Activated CD4-positive, alpha-beta T cell treated with anti-CD3 and anti-CD28 coated beads, Interleukin-2, Interleukin-4, amounts not matched to agents 100 ng/mL and 50 ng/mL, durations not matched to agents 16 hours and 8 hours (primary cell): ENCODE measurements at places on chromosomes 3 and 15.

- DNase-seq: no peak
Measured at GRCh38 chr15:39333393-39333792, 247.5 kb upstream of the THBS1 start.

- DNase-seq: no peak
Measured at GRCh38 chr3:178546079-178546478, 9.8 kb downstream of the KCNMB2 start.

GRCh38 chr3:139238281-139239030 lies 105.4 kb upstream of the MRPS22 start:
- DNase-seq: no peak

DNA sequence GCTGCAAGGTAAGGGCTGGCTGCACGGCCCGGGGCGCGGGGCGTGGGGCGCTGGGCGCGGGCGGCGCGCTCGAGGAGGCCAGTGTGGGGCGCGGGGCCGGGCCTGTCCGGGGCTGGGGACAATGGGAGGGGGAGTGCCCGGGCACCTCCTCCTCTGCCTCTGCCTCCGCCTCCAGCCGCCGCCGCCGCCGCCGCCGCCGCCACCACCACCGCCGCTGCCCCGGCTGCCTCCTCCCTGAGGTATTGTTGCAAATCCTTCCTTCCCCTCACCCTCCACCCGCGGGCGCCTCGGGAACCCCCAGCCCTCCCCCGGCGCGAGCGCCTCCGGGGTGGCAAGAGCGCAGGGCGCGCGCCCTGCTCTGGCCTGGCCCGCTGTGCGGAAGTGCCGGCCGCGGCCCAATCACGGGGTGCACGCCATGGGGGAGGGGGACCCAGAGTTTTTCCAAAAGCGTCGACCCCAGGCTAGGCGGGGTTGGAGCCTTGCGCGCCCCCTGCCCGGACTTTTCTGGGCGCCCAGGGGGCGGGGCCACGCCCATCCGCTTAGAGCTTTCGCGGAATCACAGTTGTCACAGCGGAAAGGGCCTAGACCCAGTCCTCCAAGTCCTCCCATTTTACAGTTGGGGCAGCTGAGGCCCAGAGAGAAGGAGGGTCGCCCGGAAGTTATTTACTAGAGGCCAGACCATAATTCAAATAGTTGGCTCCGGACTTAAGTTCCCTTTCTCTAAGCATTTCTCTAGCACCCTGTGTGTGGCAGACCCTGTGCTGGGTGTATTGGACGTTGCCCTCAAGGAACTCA lies at the start of gene LPP:
LPP (plus strand) TSS at position 144 of the 795 bp plus-strand sequence. CDS start 251,964 bp downstream, outside the sequence.
- peak; percentile 82 for DNase-seq

GRCh38 chr3:94066506-94067500 lies 3.9 kb downstream of the NSUN3 start:
- no peak for DNase-seq

- no peak for DNase-seq
Measured at GRCh38 chr3:195286115-195286872, 15.3 kb upstream of the XXYLT1 start.

DNA sequence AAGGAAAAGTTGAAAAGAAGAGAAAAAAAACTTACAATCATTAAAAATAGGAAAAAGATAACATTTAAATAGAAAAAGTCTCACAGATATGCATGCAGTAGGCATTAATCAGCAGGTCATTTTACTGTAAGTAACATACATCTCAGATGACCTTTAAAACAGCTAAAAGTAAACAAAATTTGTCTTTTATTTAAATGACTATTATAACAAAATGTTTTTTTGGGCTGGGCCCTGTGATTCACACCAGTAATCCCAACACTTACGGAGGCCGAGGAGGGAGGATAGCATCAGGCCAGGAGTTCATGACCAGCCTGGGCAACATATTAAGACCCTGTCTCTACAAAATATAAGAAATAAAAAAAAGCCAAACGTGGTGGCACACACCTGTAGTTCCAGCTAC lies 14.7 kb downstream of the IQGAP1 start:
- DNase-seq: no peak

GRCh38 chr3:188954590-188955208 lies 217.1 kb upstream of the TPRG1 start:
- peak; percentile 89 for DNase-seq

DNA sequence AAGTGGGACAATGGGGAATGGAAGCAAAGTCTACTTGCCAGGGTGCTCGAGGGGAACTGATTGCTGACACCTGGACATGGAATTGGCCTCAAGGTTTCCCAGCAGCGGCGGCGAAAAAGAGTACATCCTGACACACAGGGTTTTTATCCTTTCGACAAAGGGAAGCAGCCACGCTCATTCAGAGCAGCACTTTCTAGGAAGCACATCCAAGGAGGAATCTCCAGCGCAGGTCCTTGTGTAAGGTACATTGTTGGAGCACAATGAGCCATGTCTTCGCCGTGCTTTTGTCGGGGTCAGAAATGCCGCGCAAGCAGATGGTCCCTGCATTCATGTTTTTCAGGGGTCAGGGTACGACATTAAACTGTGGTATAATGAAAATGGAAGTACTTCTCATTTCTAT lies 16.8 kb downstream of the CACNA1D start:
- DNase-seq: no peak

GRCh38 chr3:184448321-184449160 lies 68.7 kb downstream of the CHRD start:
- no peak for DNase-seq

DNA sequence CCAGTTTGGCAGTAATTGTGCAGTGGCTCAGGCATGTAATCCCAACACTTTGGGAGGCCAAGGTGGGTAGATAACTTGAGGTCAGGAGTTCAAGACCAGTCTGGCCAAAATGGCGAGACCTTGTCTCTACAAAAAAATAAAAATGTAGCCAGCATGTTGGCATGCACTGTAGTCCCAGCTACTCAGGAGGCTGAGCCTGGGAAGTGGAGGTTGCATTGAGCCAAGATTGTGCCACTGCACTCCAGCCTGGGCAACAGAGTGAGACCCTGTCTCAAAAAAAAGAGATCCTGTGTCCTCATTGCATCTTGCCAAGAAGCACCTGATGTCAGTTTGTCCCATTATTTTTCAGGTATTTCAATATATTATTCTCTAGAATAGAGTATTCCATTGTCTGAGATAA lies 61.8 kb downstream of the CRTC3 start:
- no peak for DNase-seq

- no peak for DNase-seq
Measured at GRCh38 chr3:195159814-195160165, 111.2 kb downstream of the XXYLT1 start.

GRCh38 chr3:61505197-61505596 lies 56.2 kb upstream of the PTPRG start:
- DNase-seq: no peak

GRCh38 chr3:191696348-191696747 lies 235.4 kb downstream of the PYDC2 start:
- no peak for DNase-seq
